ENCODE measurements at places on chromosomes 3 and 15.
A peak's percentile ranks its signal among the peaks of the same experiment; 100 is the strongest.

DNA sequence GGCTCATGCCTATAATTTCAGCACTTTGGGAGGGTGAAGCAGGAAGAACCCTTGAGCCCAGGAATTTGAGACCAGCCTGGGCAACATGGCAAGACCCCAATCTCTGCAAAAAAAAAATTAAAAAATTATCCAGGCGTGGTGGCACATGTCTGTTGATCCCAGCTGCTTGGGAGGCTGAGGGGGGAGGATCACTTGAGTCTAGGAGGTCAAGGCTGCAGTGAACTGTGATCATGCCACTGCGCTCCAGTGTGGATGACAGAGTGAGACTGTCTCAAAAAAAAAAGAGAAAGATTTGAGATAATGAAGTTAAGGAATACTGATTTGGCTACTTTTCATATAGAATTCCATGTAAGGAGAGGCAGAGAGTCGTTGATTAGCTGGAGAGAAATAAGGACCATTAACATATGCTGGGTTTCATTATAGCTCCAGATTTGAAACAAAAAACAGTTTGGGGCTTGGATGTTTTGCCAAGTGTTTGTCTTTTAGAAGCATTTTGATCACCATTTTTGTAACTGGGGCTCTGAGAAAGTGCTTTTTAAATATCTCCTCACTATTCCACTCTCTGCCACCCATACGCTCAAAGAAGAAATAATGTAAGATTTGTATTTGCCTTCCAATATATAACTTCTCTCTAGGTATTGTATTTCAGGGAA is 214.2 kb downstream of the FEZF2 start:
- no peak for DNase-seq

GRCh38 chr3:12222775-12223485 is 64.2 kb upstream of the TIMP4 start:
- peak; percentile 67 for DNase-seq

DNA sequence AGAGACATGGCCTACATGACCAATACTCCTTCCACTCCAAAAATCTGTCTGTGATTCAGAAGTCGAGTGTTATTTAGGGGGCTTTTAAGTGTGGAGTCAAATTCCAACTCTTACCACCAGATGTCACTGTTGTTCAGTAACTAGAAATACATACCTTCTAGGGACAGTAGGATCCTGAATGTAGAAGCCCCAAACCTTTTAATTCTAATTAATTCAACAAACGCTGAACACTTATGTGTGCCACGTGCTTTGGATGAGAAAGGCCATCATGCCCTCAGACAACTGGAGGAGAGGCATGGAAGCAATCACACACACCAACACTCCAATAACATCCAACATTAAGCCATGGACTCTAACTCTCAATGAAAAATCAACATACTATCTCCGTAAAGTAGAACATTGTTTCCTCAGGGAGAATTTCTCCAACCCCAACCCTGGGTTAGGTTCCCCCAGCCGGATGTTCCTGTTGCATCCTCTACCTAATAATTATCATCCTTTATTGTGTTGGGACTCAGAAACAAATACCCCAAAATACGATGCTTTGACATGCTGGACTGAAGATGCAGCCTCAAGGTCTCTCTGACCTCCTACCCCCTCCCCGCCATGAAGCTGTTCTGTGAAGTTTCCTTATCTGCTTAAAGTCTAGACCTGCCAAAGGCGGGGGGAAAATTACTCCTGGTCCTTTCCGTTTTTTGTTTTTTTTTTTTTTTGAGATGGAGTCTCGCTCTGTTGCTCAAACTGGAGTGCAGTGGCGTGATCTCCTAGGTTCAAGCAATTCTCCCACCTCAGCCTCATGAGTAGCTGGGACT is 8.0 kb upstream of the CCDC13 start:
- DNase-seq, result peak; percentile 81

DNA sequence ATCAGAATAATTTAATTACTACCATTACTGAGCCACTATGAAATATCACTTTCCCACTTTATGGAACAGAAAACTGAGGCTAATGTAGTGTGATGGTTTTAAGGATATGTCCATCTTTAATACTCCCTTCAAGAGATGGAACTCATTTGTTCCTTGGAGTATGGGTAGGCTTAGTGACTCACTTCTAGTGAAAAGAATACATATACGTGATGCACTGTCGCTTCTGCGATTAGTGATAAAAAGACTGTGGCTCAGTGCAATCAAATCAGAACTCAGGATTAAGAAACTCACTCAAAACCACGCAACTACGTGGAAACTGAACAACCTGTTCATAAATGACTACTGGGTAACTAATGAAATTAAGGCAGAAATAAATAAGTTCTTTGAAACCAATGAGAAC is 216.6 kb downstream of the SUCLG2 start:
- no peak for DNase-seq

DNA sequence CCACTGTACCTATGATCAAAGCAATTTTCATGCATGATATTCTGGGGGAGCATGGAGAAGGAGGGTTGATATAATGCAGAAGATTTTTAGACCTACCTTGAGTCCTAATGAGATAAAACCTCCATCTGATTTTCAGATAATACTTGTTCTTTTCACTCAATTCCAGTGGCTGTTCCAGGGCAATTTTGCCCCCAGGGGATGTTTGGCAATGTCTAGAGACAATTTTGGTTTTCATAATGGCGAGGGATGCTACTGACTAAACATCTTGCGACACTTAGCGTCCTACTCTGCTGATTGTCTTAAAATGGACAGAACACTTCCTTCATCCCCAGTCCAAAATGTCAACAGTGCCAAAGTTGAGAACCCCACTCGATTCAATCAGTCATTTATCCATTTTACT is 26.6 kb downstream of the AGBL1 start:
- DNase-seq, result no peak

GRCh38 chr3:128492671-128493569 is at the start of gene GATA2:
TSS of gene GATA2 (minus strand) at chr3:128493201. CDS start at chr3:128487031, 6,170 bp downstream.
- DNase-seq, result no peak

DNA sequence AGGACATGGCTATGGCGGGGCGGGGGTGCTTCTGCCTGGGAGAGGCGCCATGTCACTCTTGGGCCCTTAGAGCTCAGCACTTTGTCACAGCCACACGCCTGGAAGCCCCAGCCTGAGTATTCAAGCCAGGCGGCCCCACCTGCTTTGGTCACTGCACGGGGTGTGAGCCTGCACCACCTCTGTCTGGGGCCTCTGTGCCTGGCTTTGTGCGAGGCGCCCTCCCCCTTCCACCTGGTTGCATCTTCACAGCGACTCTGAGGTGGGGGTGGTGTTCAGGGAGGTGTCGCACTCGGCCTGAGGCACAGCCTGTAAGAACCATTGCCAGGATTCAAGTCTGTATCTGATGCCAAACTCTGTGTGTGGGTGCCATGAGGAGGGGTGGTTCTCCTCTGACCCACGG is 24.1 kb downstream of the ACAD9 start:
- no peak for DNase-seq

DNA sequence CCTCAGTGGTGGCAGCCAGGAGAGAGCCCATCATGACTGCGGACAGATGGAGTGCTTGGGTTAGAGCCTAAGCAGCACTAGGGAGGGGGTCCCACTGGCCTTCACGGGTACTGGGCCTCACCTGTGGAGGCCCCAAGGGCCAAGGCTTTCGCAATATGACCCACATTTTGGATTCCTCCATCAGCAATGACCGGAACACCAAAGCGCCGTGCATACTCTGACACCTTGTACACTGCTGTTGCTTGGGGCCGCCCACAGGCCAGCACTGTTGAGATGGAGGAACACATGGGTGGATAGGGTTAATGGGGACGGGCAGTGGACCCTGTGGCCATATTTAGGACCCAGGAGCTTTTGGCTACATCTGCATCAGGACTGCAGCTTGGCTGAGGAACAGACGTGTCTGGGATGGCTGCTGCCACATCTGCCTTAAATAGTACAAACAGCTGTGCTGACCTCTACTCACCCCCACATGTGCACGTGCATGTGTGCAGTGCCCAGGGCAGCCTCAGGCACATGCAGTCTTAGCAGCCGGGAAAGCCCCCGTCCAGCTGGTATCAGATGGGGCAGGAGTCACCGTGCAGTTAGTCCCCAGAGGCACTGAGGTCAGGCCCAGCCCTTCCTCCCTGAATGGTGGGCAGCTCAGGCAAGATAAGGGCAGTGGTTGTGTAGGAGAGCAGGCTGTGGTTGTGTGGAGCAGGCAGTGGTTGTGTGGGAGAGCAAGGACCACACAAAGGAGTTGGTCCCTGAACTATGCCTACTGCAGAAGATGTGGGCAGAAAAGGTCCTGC is 3.3 kb downstream of the NDUFAF3 start:
- no peak for DNase-seq

DNA sequence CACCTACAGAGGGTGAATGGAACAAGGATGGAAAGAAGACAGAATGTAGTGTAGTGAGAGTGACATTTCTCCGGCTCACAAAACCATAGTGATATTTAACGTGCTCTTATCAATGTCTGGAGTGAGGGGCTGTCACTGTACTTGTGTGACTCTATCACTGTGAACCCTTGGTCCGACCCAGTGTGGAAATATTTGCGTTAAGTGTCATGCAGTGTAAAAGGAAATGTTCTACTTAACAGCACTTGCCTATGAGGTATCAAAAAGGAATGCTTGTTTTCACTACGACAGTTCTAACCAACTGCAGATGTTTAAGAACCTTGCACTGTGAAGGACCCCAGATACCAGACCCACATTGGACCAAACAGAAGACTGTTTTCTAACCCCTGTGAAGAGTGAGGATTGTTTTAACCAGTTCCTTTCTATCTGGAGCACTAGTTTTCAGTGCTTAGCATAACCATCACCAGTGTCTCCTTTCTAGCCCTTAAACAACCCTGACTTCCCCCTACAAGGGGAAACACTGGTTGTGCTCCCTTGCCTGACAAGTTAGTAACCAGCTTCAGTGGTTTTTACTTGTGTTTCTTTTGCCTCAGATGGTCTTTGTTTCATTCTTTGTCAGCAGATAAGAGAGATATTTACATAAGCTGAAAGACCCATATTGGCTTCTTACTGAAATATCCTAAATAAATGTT is 144.7 kb upstream of the ABHD17C start:
- DNase-seq, result no peak

GRCh38 chr3:9727041-9727595 is 4.4 kb upstream of the BRPF1 start:
- DNase-seq, result peak; percentile 62

DNA sequence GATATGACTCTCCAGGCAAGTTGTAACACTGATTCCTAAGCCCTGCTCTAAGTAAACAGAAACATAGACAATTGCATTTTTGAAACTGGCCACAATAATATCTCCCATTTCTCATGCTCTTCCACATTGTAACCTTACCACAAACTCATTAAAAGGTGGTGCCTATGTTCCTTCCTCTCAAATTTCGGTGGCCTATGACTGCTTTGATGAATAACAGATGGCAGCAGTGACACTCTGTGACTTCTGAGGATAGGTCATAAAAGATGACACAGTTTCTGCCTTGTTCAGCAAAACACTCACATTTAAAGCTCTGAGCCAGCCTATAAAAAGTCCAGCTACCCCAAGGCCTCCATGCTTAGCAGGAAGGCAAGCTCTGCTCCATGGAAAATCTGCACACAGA is 195.2 kb downstream of the EFHB start:
- no peak for DNase-seq

GRCh38 chr15:63877713-63878271 is 44.0 kb upstream of the HERC1 start:
- no peak for DNase-seq

GRCh38 chr3:121659586-121659985 is 1.1 kb downstream of the HCLS1 start:
- no peak for DNase-seq

DNA sequence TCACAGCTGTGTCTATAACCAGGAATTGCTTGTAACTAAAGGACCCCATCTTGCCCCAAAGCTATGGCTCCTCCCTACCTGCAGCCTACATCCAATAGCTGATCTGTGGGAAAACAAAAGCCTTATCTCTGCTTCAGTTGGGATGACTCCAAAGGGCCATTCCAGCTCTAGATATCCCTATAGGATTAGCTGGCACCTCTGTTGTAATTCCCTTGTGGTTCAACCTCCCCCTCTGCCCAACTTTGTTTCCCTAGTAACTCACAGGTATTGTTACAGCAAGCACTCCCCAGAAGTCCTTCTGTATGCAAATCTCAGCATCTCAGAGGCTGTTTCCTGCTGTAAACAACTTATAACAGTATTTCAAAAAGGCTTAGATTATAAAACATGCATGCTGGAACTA is 478.6 kb downstream of the AGBL1 start:
- no peak for DNase-seq

DNA sequence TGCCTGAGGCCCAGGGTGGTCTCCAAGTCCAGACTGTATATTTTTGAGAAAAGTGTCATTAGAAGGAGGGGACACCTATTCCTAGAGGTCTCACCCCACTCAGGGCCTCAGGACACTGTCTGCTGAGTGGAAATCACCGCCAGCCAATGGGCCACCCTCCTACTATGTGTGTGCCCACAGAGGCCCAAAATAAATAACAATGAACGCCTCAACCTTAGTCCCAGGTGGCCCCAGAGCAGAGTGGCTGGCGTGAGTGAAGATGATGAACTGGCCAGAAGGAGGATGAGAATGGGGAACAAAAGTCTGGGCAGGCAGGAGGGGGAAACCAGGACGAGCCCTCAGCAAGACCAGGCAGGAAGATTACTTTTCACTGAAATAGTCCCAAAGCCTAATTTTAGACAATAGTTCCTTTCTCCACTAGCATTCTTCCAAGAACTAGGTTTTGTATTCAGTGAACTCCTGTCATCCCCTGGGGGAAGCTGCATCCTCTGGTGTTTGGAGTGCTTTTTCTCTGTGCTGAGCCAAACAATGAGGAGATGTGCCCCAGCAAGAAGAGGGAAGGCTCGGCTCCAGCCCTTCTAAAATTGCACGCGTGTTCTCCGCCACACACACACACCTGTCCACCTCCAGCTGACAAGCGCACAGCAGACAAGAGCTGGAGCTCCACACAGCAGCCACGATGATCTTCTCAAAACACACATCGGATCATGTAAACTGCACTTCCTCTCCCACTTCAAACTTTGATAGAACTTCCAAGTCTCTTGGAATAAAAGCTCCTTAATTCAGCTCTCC is 72.2 kb downstream of the ADCY5 start:
- DNase-seq, result no peak

GRCh38 chr3:148757238-148758215 is 59.8 kb downstream of the AGTR1 start:
- peak; percentile 99 for DNase-seq

DNA sequence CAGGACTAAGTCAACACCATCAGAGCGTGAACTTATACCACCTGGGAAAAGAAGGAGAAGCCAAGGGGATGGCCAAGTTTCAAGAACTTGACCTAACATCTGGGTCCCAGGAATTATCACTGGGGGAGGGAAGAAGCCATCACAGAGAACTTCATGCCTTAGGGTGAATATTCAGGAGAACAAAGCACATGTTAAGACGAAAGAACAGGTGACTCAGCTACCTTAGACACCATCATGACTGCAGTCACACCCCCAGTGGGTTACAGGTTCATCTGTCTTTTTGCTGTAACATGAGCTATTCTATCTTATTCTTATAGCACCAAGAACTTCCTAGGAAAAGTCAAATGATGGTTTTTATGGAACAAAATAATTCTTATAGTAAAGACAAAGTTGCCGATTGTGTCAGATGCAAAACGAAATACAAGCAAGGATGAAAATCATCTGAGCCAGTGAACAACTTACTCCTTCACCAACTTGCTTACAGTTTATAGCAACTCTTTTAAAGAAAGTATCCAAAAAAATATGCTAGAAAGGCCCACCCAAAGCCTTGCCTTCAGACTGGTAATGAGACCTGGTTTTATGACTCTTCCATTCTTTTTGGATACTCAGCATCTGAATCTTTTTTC is 72.0 kb downstream of the TPRA1 start:
- DNase-seq, result no peak

- DNase-seq, result no peak
Observed at GRCh38 chr3:105827959-105828358, 40.9 kb downstream of the CBLB start.

Data from AML-193 (cell line).